ENCODE measurements at places on chromosomes 5 and 9. TPM values are rescaled to one million over a fixed set of nuclear protein-coding genes. Genes with fewer than 3 reads are reported as not detected.

DNA sequence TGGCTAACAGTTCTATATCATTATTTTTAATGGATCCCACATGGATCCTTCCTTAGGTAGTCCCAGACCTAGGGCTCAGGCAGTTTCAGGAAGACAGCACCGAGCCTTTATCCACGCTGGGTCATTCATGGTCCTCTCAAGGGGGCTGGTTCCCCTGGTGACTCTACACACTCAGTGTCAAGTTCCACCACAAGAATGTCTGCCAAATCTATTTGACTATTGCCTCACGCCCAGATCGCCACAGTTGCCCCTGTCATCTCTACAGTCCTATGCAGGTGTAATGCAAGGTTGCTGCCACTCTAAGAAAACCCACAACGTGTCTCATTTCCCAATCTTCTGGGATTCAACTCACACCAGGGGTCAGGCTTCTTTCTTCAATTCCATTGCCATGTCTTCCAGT lies 8.0 kb upstream of the ZNF366 start:
- DNase-seq, result no peak

- DNase-seq, result no peak
These were observed 48.2 kb downstream of the OXCT1 start for GRCh38 chr5:41822036-41822435.

DNA sequence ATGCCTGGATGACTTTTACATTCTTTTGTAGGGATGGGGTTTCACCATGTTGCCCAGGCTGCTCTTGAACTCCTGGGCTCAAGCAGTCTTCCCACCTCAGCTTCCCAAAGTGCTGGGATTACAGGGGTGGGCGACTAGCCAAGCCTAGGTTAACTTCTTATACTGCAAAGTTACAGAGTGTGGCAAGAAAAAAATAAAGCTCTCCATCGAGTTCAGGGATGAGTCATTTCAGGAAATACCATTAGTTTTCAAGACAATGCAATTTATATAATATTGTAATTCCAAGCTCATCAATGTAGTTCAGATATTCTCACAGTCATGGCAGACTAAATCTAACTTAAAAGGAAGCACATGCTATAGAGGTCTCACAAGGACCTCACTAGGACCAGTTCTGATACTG lies 11.5 kb upstream of the ABO start:
- DNase-seq, result no peak

- DNase-seq, result no peak
These were observed 6.7 kb upstream of the LCN1 start for GRCh38 chr9:135514342-135515082.

HTR4 gene
- not detected for total RNA-seq
